ENCODE measurements at places on chromosomes 12 and 14.

- H3K36me3 ChIP-seq, result no peaks in the 10 kb centered on the region
- peaks cover 62% of the 10 kb centered on the region for H3K4me1 ChIP-seq
- peak overlapping the region; percentile 13 for H3K4me3 ChIP-seq
- no peaks in the 10 kb centered on the region for H3K27me3 ChIP-seq
Measured at GRCh38 chr12:92034858-92035401, 110.7 kb downstream of the BTG1 start.

DNA sequence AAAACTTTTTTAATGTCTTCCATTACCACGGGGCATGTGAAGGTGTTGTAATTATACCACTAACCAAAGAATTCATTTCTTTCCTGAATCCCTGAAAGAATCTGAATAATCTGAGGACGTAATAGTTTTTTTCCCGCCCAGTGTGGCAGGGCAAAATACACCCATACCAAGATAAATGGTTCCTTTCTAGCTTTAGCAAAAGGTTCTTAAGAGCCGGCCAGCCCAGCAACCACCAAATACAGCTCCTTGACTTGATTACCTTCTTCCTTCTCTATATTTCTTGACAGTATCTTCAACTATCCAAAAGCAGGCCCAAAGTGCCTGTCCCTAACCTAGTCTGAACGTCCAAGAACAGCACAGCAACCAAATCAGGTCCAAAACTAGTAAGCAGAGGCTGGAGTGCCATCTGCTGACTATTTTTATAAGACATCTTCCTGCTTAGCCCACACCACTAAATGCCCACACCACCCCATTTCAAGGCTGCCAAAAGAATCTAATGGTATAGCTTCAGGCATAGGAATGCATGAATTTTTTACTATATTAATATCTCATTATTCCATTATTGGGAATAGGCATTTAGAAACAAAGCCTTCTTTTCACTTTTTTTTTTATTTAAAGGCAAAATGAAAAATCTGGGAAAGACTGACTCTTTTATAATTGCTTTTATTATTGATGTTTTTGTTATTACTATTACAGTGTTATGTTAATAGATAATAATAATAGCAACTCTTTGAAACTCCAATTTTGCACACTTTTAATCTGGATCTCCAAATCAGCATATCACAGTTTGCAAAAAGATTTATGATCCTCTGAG, 524.4 kb downstream of the MED13L start:
- DNase-seq, result no peak
- no peak overlapping the region for H3K27ac ChIP-seq
- no peaks in the 10 kb centered on the region for H3K36me3 ChIP-seq
- H3K4me3 ChIP-seq, result no peak overlapping the region
- H3K4me1 ChIP-seq, result no peaks in the 10 kb centered on the region

DNA sequence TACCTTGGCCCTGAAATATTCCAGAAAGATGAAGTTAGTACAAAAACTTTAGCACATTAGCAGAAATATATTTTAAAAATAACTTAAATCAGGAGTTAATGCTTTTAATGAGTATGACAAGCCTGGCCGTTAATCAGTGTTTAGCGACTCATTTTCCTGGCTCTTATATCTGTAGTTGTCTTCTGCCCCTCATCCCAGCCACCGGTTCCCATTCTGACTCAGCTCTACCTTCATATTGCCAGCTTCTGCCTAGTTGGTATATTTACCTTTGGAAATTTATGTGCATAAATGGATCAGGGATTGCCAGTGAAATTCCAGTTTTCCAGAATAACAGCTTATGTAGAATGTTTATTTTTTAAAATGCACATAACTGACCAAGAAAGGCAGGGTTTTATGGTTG, 79.9 kb downstream of the ERGIC2 start:
- no peak for DNase-seq
- H3K27ac ChIP-seq, result no peak overlapping the region
- H3K36me3 ChIP-seq, result no peaks in the 10 kb centered on the region

DNA sequence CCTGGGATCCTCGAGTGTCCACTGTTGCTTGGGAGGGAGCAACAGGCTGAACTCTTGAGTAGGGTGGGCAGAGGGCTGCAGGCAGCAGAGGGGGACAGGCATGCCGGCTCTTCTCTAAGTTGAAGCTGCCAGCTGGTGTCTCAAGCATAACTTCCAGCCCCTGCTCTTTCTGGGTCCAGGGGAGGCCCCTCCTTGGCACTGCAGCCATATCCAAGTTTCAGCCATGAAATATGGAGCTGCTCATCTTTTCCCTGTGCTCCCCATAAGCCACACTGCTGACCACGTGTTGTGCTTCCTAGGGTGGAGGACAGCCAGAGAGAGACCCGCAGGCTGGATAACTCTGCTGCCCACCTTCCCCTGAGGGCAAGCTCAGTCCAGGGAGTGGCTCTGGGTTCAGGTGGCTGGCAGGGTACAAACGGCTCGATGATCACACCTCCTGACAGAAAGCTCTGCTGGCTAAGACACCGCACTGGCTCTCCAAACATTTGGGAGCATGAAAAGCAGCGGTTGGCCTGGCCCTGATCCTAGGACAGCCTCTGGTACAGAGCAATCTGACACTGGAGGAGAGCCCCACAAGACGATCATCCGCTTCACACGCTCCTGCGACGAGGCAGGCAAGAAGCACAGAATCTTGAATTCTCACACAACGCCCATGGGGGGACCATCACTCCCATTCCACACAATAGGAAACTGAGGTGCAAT, 79.6 kb downstream of the PITPNM2 start:
- H3K4me3 ChIP-seq, result no peak overlapping the region
- H3K4me1 ChIP-seq, result peaks cover 18% of the 10 kb centered on the region
- H3K27ac ChIP-seq, result no peak overlapping the region
- DNase-seq, result no peak
- H3K27me3 ChIP-seq, result no peaks in the 10 kb centered on the region

DNA sequence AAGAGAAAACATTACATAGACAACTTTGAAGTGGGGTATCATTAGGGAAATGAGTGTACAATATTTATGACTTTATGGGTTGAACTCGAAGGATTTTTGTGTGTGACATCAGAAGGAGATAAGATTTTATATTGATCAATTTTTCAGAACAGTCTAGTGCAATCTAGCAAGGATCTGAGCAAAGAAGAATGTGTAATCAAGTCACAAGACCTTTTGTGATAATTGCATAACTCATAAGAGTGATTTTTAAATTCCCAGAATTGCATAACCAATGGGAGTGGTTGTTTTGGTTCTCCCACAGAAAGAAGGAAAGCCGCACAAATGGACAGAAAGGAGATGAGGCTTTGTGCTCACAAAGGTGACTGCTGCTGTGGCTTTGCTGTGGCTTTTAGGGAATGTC, 441.8 kb upstream of the FLRT2 start:
- DNase-seq, result no peak
- H3K4me1 ChIP-seq, result no peaks in the 10 kb centered on the region
- H3K4me3 ChIP-seq, result no peak overlapping the region
- H3K27ac ChIP-seq, result no peak overlapping the region

DNA sequence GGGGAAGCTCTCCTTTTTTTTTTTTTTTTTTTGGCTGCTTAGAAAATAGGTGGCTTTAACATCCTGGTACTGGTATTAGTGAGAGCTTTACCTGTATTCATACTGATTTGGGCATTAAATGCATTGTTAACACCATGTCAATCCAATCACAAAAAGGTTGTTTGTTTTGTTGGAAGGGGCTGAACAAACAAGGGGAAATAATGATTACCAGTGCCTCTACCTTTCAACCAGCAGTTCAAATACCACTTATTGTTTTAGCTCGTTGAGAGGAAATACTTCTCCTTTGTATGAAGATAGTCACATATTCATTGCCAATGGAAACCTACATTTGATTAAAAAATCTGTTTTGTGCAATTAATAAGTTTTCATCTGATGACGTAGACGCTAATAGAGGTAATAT, 72.9 kb downstream of the MIPOL1 start:
- no peaks in the 10 kb centered on the region for H3K27me3 ChIP-seq
- H3K4me3 ChIP-seq, result no peak overlapping the region
- H3K4me1 ChIP-seq, result no peaks in the 10 kb centered on the region
- H3K36me3 ChIP-seq, result no peaks in the 10 kb centered on the region

- peaks cover 15% of the 10 kb centered on the region for H3K4me1 ChIP-seq
- H3K27ac ChIP-seq, result no peak overlapping the region
- DNase-seq, result no peak
- no peaks in the 10 kb centered on the region for H3K27me3 ChIP-seq
- no peak overlapping the region for H3K4me3 ChIP-seq
- H3K36me3 ChIP-seq, result no peaks in the 10 kb centered on the region
Measured at GRCh38 chr12:47753021-47754001, 5.4 kb downstream of the RAPGEF3 start.

DNA sequence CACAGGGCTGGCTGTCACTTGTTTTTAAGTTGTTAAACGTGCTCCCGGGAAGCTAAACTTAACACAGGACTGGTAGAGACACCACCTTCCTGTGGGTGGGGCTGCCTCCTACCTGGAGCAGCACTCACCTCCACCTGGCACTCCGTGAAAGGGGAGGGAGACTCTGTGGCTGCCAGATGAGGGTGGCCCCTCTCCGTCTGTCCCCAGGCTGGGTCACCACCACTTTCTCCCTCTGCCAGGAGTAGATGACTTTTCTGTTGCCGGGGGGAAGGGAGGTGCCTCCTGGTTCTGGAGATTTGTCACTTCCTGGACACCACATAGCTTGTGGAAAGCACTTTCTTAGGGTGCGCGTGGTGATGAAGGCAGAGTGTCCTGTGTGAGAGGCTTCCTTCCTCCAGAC, 81.3 kb downstream of the WDR20 start:
- no peaks in the 10 kb centered on the region for H3K36me3 ChIP-seq
- no peaks in the 10 kb centered on the region for H3K4me1 ChIP-seq
- H3K27me3 ChIP-seq, result no peaks in the 10 kb centered on the region

DNA sequence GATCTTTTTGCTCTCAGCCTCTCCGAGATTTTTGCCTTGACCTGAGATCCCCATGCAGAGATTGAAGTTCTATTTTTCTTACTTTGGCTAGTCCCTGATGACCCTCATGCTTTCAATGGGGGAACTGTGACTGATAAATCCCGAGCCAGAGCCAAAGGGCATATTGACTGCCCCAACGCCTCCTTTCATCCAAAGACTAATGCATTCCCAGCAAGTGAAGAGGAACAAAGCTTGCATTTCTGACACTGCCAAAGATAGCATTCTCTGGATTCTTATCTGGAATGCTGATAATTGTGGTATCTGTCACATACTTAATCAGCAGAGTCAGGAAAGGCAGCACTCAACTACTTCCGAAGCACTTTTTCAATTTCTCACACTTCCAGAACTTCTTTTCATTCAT, 152.3 kb upstream of the EGLN3 start:
- no peaks in the 10 kb centered on the region for H3K36me3 ChIP-seq
- no peak overlapping the region for H3K27ac ChIP-seq
- H3K4me3 ChIP-seq, result no peak overlapping the region

DNA sequence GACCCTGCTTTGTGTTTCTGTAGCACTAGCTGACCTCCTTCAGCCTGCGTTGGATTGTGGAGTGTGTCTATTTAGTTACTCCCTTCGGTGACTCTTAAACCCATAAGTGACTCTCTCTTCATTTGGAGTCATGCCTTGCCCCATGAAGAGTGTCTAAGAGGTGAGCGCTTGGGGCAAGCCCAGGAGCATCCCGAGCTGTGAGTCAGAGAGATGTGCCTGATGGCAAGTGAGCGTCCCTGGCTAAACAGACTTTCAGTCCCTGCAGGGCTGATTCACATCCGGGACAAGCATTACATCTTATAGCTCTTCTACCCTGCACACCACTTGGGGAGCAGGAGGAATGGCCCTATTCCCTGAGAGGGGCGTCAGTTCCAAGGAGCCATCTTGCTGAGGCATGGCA, 24.3 kb upstream of the ATF1 start:
- H3K4me1 ChIP-seq, result no peaks in the 10 kb centered on the region
- no peaks in the 10 kb centered on the region for H3K27me3 ChIP-seq
- no peak overlapping the region for H3K27ac ChIP-seq
- peaks cover 65% of the 10 kb centered on the region for H3K36me3 ChIP-seq

DNA sequence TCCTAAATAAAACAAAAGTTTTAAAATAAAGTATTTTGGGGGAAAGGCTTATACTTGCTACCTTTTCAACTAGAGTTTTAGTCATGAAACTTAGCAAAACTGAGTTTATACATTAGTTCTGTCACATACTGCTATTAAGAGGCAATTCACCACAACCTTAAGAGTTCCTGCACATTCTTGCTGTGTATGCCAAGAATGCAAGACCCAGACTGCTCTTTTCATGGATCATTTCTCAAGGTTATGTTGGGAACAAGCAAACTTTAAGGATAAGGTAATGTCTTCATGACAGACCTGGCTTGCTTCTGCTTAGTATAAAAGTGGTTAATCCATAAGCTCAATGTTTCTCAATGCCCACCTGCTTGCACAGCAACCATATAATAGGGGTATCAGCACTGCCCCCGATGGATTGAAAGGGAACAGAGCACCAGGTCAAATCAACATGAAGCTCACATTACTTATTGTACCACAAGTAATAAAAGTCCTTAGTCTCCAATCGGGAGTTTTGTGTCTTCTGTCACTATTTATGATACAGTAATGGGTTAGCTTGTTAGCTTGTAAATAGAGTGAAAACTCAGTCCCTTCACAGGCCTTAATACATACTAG, 67.6 kb downstream of the KIF21A start:
- no peak overlapping the region for H3K27ac ChIP-seq
- no peaks in the 10 kb centered on the region for H3K4me1 ChIP-seq
- H3K27me3 ChIP-seq, result no peaks in the 10 kb centered on the region
- no peak overlapping the region for H3K4me3 ChIP-seq
- no peaks in the 10 kb centered on the region for H3K36me3 ChIP-seq
- DNase-seq, result no peak

- no peak for DNase-seq
- no peak overlapping the region for H3K27ac ChIP-seq
- no peaks in the 10 kb centered on the region for H3K27me3 ChIP-seq
Measured at GRCh38 chr12:93203361-93203760, 174.4 kb upstream of the NUDT4 start.

DNA sequence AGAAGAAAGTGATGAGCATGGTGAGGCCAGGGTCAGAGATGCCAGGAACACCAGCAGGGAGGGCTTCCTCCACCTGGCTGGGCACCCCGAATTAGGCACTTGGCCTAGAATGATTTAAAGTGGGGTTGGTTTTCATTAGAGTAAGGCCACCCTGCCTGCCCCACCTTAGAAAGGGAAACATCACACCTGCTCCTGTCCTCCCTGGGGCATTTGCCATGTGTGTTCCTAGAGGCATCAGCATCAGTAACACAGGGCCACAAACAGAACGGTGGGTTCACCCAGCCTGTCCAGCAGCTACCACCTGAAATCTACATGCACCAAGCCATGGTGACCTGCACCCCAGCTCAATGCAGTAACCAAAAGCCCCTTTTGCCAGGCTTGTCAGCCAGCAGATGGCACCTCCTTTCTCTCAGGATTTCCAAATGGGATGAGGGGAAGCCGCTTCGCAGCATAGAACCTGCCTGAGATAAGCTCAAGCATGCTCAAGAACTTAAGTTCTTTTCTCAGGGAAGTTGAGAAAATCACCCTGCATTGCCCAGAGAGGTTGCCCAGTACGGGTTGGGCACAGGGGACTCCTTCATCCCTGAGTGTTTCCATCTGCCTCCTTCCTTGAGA, 338.8 kb downstream of the DPF3 start:
- no peak overlapping the region for H3K27ac ChIP-seq
- H3K36me3 ChIP-seq, result no peaks in the 10 kb centered on the region
- H3K27me3 ChIP-seq, result no peaks in the 10 kb centered on the region
- H3K4me1 ChIP-seq, result no peaks in the 10 kb centered on the region
- no peak for DNase-seq
- H3K4me3 ChIP-seq, result no peak overlapping the region
